Activated CD4-positive, alpha-beta memory T cell treated with anti-CD3 and anti-CD28 coated beads for 36 hours (primary cell): ENCODE measurements at places on chromosomes 3 and 15.

DNA sequence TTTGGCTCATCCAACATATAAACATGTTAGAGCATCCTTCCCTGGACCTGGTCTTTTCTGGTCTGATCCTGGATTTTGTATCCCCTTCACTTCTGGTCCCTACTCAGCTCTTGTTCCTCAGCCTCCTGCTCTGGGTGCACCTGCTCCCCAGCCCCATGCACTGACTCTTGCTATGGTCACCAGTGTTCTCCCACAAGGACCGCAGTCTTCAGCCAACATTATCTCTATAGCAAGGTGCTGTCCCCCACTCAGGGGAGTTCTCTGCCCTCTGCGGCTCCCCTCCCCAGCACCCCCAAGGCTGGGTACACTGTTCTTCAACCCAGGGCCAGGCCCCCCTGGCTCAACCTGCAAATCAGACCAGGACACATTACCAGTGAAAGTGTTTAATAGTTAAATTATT is 80.2 kb downstream of the SEC22A start:
- no peak for DNase-seq
- no peak overlapping the region for H3K27ac ChIP-seq

- H3K27me3 ChIP-seq, result peaks cover 45% of the 10 kb centered on the region
- no peaks in the 10 kb centered on the region for H3K36me3 ChIP-seq
- H3K27ac ChIP-seq, result no peak within 1 kb of the TSS
- H3K4me1 ChIP-seq, result peaks cover 3% of the 10 kb centered on the region
- no peak for DNase-seq
Measured at GRCh38 chr15:73753250-73754130, at the start of gene INSYN1. Gene INSYN1, minus strand, starts transcription at chr15:73753351. Its CDS starts 2,221 bp downstream, at chr15:73751130.

GRCh38 chr3:100155128-100155527 is 40.8 kb upstream of the FILIP1L start:
- no peak for DNase-seq
- no peaks in the 10 kb centered on the region for H3K27me3 ChIP-seq
- no peaks in the 10 kb centered on the region for H3K4me1 ChIP-seq
- H3K36me3 ChIP-seq, result peaks cover 59% of the 10 kb centered on the region
- H3K4me3 ChIP-seq, result no peak overlapping the region
- no peak overlapping the region for H3K27ac ChIP-seq

GRCh38 chr3:64008487-64009351 is 14.6 kb downstream of the PSMD6 start:
- peak overlapping the region; percentile 23 for H3K27ac ChIP-seq
- H3K4me3 ChIP-seq, result no peak overlapping the region
- H3K36me3 ChIP-seq, result peaks cover 40% of the 10 kb centered on the region

- H3K4me1 ChIP-seq, result no peaks in the 10 kb centered on the region
- no peak for DNase-seq
Measured at GRCh38 chr15:29687939-29688505, 134.2 kb downstream of the TJP1 start.
